Anterior cingulate cortex (tissue), 58 donors: ENCODE measurements at places on chromosomes 7 and 10.
A peak's percentile ranks its signal among the peaks of the same experiment; 100 is the strongest.

DNA sequence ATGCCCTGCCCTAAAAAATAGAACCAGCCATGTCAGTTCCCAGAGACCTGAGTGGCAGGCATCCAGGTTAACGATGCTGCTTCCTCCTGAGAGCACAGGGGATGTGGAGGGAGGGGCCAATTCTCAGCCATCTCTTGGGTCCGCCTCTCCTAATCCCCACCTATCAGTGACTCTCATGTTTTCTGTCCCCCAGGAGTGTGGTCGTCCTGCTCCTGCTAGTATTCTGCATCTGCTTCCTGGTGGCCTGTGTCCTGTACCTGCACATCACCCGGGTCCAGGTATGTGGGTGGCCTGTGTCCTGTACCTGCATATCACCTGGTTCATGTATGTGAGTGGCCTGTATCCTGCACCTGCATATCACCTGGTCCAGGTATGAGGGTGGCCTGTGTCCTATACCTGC is 105.3 kb downstream of the ADCY1 start:
- no peak for DNase-seq

GRCh38 chr10:92290837-92291615 is at the start of the genes CPEB3 and MARCHF5:
Gene CPEB3, minus strand, starts transcription at chr10:92291078. Its CDS starts 50,728 bp downstream, at chr10:92240350.
Gene MARCHF5, plus strand, starts transcription at chr10:92291167. Its CDS starts 328 bp downstream, at chr10:92291495.
- DNase-seq, result peak; percentile 75

DNA sequence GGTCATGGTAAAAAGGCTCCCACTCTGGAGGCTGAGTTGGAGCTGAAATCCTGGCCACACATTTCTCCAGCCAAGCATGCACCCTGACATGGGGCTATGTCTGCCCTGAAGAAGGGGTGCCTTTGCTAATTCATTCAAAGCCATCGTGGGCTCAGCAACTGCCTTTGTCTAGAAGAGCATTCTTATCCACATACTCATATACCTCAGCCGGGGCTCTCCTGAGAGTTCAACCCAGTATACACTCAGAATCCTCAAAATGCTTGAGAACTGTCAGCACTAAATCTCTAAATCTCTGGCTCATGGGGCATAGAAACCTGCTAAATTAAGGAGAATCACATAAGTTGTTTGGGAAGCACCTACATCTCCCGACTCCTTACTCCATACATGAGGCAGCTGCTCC is 89.3 kb downstream of the MRPL32 start:
- no peak for DNase-seq

DNA sequence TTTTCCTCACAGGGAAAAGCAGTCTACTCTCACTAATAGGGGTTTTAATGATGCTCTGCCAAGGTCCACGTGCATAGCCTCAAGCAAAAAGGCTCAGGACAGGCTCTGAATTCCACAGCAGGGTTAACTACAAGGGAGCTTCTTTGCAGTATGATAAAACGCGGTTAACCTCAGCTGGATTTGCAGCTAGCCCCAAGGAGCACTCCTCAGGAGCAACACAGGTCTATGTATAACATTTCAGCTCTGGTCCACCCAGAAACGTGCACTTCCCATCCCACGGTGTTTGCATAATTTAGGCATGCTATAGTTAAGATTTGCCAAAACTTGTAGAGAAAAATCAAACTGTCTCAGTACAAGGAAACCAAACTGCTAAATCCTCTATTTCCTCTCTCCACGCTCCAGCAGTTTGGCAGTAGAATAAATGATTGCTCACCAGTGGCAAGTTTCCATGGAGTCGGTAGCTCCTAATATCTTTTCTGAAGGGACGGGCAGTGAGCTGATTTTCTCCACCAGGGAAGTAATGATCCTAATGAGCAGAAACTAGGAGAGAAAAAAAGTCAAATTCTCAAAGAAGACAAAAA is 13.1 kb upstream of the ASB4 start:
- no peak for DNase-seq

- DNase-seq, result peak; percentile 50
Measured at GRCh38 chr7:142782922-142783900, 12.4 kb downstream of the PRSS2 start.

DNA sequence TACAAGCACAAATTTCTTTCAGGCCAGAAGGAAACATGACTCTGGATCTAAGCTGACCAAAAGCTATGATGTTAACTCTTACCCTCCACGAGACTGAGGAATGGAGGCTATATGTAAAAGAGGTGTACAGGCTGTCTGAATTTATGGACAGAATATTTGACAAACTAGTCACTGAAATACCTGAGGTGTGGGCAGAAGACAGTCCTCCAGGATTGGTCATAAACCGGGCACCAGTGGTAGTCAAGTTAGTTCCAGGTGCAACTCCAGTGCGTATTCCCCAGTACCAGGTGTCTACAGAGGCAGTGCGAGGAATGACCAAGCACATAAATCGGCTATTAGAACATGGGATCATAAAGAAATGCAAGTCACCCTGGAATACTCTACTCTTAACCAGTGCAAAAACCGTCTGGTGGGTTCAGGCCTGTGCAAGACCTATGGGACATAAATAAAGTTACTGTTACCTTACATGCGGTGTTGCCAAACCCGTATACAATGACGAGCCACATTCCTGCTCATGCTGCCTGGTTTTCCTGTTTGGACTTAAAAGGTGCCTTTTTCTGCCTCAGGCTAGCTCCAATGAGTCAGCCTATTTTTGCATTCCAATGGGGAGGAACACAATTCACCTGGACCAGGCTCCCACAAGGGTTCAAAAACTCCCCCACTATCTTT is 6.7 kb upstream of the CYREN start:
- DNase-seq, result no peak

DNA sequence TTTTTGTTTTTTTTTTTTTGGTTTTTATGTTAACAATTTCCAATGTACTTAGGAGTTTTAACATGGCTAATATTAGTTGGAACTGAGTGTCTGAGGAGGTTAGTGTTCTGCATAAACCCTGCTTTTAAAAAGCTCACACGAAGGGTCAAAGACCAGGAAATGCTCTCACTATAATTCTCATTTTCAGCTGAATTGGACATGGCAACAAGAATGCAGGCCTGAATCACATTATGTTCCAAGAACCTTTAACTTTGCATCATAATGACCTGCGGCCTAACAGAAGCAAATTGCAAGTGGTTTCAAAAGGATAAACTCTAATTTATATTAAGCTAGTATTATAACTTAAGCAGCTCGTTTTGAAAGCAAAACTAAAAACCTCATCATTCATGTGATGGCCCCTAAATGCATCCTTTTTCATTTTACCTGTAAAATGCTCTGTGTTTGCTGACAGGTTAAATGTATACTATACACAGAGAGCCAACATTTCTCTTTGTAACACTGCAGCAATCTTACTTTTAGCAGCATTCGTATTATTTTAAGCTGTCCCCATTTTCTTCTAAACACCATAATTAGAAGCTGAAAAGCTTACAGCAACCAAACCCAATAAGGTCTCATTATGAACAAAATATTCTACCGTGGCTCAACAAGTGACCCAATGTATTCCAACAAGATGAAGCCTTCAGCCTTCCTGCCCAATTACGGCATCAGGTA is 242.8 kb upstream of the SP4 start:
- no peak for DNase-seq
